ENCODE measurements at places on chromosomes 16 and 17. TPM values are rescaled to one million over a fixed set of nuclear protein-coding genes. Genes with fewer than 3 reads are reported as not detected.
A peak's percentile ranks its signal among the peaks of the same experiment; 100 is the strongest.

- no peaks in the 10 kb centered on the region for H3K36me3 ChIP-seq
- no peak overlapping the region for H3K4me3 ChIP-seq
- H3K27me3 ChIP-seq = no peaks in the 10 kb centered on the region
- DNase-seq = no peak
Observed at GRCh38 chr16:73764321-73764720, 532.3 kb upstream of the PSMD7 start.

DNA sequence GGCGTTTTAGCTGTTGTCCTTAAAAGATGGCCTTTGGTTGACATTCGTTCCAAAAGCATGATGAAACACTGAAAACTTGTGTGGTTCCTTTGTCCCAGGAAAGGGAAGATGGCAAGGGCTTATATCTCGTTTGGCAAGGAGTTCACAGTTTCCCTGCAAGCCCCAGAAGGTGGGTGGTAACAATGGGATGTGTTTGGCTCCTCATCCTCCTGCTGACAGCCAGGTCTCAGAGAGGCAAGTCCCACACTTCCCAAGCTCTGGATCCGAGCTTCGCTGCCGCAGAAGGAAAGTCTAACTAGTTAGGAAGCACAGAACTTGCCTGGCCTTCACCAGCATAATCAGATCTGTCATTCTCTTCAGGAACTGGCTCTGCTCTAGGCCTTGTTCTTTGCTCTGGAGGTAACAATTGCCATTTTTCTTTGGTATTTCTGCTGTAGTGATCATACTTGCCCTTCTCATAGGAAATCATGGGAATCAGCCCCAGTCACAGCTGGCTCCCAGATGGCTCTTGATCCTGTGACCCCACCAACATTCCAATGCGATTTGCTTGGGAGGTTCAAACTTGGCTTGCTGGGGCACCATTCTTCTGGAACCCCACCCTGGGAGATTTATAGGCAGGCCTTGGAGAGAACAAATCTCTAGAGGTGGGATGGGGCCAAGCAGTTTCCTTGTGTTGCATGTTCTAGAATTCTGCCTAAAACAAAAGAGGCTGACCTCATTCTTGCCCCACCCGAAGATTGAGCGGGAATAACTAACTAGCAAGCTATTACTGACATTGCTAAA lies 17.9 kb downstream of the KPNA2 start:
- no peaks in the 10 kb centered on the region for H3K27me3 ChIP-seq
- peak; percentile 97 for DNase-seq
- H3K4me3 ChIP-seq = no peak overlapping the region
- no peaks in the 10 kb centered on the region for H3K36me3 ChIP-seq
- peak overlapping the region; percentile 97 for H3K27ac ChIP-seq
- peaks cover 24% of the 10 kb centered on the region for H3K4me1 ChIP-seq

- no peaks in the 10 kb centered on the region for H3K36me3 ChIP-seq
- peak overlapping the region; percentile 38 for H3K27ac ChIP-seq
- peaks cover 24% of the 10 kb centered on the region for H3K4me1 ChIP-seq
- peak overlapping the region; percentile 56 for H3K4me3 ChIP-seq
- no peaks in the 10 kb centered on the region for H3K27me3 ChIP-seq
Observed at GRCh38 chr17:63841350-63842172, 924 bp downstream of the SMARCD2 start.

GRCh38 chr16:84390131-84390785 lies 21.9 kb downstream of the ATP2C2 start:
- no peak overlapping the region for H3K4me3 ChIP-seq
- no peak overlapping the region for H3K27ac ChIP-seq
- H3K36me3 ChIP-seq = no peaks in the 10 kb centered on the region
- no peak for DNase-seq
- no peaks in the 10 kb centered on the region for H3K4me1 ChIP-seq

- peaks cover 7% of the 10 kb centered on the region for H3K36me3 ChIP-seq
- H3K27me3 ChIP-seq = no peaks in the 10 kb centered on the region
- peaks cover 28% of the 10 kb centered on the region for H3K4me1 ChIP-seq
- DNase-seq = no peak
- no peak overlapping the region for H3K27ac ChIP-seq
- no peak overlapping the region for H3K4me3 ChIP-seq
Observed at GRCh38 chr16:2149630-2150417, 1.4 kb downstream of the RAB26 start.

DNA sequence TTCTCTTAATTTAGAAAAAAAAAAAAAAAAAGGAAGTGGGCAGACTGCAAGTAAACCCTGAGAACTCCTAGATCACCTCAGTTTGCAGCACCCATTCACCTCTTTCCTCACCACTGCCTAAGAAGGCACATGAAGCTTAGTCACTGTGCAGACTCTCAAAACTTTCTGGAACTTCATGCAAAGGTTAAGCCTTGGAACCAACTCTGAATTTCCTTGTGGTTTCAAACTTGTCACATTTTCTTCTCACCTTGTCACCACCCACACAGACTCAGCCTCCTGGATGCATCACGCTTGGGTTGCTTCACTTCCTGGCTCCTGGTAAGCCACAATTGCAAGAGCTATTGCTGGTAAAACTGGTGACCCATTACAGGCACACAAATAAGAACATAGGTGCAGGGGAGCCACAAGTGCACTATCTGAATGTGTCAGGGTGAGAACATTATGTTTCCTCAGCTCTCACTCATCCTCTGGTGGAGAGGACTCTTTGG lies 15.0 kb upstream of the CPD start:
- no peaks in the 10 kb centered on the region for H3K36me3 ChIP-seq
- peaks cover 3% of the 10 kb centered on the region for H3K27me3 ChIP-seq
- no peak overlapping the region for H3K4me3 ChIP-seq
- H3K4me1 ChIP-seq = no peaks in the 10 kb centered on the region

DNA sequence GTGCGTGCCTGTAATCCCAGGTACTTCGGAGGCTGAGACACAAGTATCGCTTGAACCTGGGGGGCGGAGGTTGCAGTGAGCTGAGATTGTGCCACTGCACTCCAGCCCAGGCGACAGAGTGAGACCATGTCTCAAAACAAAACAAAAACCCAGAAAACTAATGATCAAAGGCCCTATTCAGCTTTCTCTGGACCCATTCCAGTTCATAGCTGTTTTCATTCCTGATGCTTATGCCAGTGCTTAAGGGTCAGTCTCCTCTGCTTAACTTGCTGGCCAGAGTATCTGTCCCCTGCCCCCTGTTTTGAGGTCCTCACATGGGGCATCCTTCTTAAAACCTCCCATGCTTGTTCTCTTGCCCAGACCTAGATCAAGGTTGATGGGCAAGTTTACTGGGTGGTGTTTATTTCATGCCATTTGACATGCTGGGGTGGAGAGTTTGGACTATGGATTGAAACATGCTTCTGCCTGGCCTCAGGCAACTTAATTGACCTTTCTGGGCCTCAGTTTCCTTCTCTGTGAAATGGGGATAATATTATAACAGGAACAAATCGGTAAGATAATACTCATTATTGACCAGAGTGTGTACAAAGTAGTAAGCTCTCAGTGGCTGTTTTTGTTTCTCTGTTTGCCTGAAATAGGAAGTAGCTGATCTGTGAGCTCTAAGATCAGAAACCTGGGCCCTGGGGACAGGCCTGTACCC lies 369.8 kb downstream of the CPPED1 start:
- no peaks in the 10 kb centered on the region for H3K36me3 ChIP-seq
- DNase-seq = no peak
- H3K4me3 ChIP-seq = no peak overlapping the region
- H3K27me3 ChIP-seq = no peaks in the 10 kb centered on the region

ARL4D gene
- polyA plus RNA-seq = 3.8 TPM

ITGB4 gene
- 6.7 TPM for polyA plus RNA-seq
